ENCODE measurements at places on chromosomes 6 and 20.
A peak's percentile ranks its signal among the peaks of the same experiment; 100 is the strongest.

DNA sequence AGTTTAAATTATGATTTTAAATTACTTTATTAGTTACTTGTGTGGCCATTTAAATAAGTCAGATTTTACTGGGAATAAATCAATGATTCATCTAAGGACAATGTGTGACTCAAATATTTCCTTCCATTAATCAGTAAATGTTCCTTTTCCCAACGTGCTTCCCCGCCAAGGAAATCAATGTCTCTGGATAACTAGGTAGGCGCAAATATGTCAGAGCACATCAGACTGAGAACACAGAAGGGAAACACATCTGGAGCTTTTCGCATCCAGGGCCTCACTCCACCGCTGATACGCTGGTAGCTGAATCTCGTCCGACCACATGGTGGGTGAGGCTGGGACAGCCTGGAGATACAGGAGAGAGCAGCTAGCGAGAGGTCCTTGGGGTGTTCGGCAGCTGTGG lies 56.4 kb upstream of the RPS6KA2 start:
- no peak for DNase-seq

DNA sequence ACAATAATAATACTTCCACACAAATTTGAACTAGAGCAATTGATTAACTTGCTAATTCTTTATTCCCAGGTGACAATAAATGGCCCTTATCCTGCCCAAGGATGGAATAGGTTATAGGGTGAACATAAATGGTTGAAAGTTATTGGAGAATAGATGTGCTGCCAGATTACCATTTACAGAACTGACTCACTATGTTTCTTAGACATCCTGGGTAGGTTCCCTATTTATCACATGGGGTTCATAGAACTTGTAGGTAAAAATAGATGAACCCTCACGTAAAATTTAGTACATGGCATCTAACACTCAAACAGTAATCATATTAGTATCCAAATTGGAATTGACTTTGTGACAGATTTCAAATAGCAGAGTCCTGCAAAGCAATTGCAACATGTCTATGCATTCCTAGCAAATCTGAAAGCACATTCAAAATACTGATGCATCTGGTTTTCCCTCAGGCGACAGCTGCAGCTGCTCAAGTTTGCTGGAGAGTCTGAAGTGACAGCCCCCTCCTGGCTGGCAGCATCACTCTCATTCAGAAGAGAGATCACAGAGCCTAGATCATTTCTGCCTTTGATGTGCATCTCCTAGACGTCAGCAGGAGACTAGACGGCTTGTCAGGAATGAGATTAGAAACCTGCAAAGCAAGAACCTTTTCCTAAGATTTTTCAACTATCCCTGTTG lies 80.2 kb upstream of the RNF217 start:
- DNase-seq, result no peak

GRCh38 chr6:81088145-81088544 lies 664.3 kb downstream of the TENT5A start:
- no peak for DNase-seq

GRCh38 chr6:87378947-87379346 lies 28.8 kb upstream of the CFAP206 start:
- no peak for DNase-seq

DNA sequence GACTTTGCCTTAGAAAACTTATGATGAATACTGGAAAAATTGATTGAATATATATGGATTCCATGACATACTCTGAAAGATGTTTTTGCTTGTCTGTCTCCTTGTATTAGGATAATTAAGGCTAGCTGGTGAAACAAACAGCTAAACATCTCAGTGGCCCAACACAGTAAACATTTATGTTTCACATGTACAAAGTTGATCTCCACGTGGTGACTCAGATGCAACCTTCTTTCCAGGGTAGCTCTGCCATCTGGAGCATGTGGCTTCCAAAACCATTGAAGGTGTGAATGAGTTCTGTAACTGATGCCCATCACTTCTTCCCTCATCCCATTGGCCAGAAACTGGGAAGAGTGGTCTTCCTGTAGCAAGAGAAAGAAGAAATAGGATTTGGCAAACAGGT lies 196.3 kb downstream of the TSHZ2 start:
- no peak for DNase-seq

- no peak for DNase-seq
Measured at GRCh38 chr6:168109171-168109570, 30.2 kb upstream of the FRMD1 start.

GRCh38 chr20:38883081-38883980 lies 42.9 kb upstream of the FAM83D start:
- no peak for DNase-seq

GRCh38 chr6:71481801-71482200 lies 193.2 kb downstream of the OGFRL1 start:
- DNase-seq, result no peak

DNA sequence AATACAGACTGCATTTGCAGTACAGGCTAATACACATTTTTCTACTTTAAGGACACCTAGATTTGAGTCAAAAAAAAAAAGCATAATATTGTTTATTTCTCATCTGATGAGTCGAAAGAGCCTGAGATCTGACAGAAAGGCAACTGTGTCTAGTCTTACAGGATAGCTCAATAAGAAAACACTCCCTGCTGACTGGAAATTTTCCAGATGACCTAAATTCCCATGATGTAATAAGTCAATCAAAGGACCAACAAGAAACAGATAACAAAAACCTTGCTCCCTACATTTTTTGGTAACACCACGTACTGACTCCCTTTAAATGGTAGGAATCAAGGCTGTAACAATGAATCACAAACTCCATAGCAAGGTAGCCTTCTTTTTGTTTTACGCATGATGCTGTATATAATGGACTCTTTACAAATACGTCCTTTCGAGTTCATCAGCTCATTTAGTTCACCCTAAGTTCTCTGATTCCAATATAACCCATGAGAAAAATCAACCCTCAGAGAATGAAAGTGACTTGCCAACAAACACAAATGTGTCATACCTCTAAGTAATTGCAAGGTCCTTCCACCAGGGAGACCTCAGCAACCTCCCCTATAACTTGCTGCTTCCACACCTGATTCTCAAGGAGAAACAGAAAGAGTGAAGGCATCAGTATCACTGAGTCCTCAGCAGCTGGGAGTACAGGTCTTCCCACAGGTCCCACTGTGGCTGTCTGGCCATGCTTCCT lies 12.1 kb downstream of the TBX18 start:
- DNase-seq, result no peak

GRCh38 chr20:40471261-40471629 lies 217.8 kb downstream of the MAFB start:
- DNase-seq, result no peak

GRCh38 chr6:123564361-123564760 lies 72.4 kb downstream of the TRDN start:
- DNase-seq, result no peak

- DNase-seq, result peak; percentile 86
Measured at GRCh38 chr6:142945049-142945445, at the start of gene HIVEP2. TSS of gene HIVEP2 (minus strand) at chr6:142945176. CDS start at chr6:142774738, 170,438 bp downstream.

GRCh38 chr6:147639279-147639678 lies 130.8 kb downstream of the SAMD5 start:
- no peak for DNase-seq

DNA sequence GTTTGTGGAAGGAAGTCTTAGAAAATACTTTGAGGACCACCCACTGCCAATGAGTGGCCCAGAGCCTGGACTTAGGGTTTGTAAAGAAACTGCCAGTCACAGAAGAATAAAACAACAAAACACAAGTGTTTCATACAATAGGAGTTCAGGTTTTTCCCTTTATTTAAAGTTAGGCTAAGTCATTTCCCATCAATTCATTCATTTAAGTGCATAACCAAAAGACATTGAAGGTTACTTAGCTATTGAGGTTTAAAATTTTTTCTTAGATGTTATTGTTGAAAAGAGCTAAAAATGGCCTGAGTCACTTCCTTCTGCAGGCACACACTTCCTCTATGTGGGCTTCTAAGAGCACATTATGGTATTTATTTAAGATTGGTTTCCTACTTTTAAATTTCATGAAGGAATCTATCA lies 54.2 kb downstream of the ARMC2 start:
- no peak for DNase-seq

GRCh38 chr6:6795393-6795792 lies 206.9 kb downstream of the LY86 start:
- DNase-seq, result no peak

- DNase-seq, result no peak
Measured at GRCh38 chr20:62780696-62781095, 15.6 kb upstream of the MRGBP start.

DNA sequence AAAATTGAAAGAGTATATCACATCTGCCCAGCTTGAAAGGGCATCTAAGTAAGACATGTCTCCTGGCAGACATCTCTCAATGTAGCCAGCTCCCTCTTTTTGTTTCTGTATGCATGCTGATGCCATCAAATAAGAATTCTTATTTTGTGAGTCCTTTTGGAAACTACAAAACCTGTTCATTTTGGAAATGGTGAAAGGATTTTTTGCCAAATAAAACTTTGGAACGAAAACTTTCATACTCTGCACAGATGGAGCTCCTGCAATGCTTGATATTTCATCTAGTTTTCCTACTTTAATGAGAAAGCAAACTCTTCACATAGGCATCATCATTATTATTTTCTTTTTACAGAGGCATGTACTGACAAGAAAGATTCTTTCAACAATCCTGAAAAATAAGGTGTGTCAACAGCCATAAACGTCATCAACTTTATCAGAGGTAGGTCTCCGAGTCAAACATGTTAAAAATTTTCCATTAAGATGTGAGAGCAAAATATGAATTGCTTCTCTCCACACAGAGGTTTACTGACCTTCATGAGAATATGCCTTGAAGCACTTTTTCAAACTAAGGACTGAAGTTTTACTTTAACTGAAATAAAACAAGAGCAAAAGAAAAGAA lies 26.2 kb upstream of the CMTR1 start:
- no peak for DNase-seq

GRCh38 chr6:75396005-75396800 lies 97.4 kb downstream of the FILIP1 start:
- DNase-seq, result no peak

DNA sequence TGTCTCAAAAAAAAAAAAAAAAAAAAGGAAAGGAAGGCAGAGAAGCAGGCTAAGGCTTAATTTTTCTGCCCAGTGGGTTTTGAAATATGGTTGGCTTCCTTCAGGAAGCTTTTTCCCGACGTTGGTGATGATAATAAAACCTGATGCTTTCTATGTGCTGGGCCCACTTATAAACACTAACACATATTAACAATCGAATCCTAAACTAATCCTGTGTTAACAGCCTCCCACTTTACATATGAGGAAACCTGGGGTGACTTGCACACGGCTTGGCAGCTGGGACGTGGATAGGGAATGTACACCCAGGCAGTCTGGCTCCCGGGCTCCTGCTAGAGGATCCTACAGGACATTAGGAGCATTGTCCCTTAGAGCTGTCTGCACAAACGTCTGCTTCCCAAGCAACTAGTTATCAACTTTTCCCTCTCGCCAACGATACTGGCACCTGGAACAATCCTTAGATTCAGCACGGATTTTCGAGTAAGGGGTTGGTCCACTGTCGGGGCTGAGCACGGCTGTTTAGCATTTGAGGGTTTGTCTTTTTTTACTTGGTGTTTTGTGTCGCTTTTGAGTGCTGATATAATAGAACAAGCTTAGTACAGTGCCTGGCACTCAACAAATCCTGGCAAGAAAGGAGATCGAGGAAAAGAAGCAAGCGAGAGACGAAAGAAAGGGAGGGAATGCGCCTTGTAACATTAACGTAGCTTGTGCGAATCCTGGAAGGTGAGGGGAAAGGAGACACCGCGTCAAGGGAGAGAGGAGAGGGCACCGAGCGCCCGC lies 622 bp upstream of the KIZ start:
- no peak for DNase-seq

GRCh38 chr6:170290296-170291128 lies at the start of gene DLL1:
TSS of gene DLL1 (minus strand) at chr6:170291078. CDS start at chr6:170290139, 939 bp downstream.
- no peak for DNase-seq

- DNase-seq, result no peak
Measured at GRCh38 chr6:106745197-106745770, 115.9 kb downstream of the QRSL1 start.

DNA sequence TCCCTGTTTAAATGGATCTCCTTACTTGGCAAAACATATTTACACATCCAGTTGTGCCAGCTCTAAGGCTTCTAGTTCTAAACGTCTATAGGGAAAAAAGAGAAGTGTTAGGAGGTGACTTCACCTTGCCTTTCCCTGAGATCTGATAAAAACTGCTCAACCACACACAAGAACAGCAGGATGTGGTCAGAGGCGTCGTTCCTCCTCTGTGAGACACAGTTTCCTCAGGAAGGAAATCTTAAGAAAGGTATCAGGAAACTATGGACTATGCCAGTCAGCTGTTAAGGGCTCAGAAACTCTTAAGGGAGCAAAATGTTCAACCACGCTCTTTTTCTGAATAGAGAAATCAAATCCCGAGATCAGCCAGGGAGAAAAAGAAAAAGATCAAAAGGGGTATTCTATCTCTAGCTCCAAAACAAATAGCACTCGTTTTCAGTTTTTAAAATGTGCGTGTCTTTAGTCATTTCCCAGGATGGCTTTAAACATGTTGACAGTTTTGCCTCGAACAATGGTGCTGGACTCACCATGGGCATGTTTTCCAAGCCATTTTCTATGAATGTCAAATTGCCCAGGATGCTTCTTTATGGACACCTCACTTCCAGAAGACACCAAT lies 154.5 kb downstream of the HACE1 start:
- DNase-seq, result peak; percentile 21

- DNase-seq, result no peak
Measured at GRCh38 chr20:48416002-48416401, 411.8 kb downstream of the PREX1 start.
